ENCODE measurements at places on chromosomes 11 and 22.

DNA sequence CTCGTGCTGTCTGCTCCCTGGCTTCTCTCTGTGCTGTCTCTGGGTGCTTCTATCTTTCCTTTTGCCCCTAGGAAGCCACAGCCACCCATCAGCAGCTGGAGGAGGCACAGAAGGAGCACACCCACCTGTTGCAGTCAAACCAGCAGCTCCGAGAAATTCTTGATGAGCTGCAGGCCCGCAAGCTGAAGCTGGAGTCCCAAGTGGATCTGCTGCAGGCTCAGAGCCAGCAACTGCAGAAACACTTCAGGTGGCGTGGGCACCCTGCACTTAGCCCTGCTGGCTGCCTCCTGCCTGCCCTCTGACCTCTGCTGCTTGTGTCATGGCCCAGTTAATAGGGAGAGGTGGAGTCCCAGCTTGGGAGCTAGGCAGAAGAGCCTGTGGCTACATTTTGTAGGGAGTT, 67.8 kb downstream of the CEP164 start:
- DNase-seq, result no peak

DNA sequence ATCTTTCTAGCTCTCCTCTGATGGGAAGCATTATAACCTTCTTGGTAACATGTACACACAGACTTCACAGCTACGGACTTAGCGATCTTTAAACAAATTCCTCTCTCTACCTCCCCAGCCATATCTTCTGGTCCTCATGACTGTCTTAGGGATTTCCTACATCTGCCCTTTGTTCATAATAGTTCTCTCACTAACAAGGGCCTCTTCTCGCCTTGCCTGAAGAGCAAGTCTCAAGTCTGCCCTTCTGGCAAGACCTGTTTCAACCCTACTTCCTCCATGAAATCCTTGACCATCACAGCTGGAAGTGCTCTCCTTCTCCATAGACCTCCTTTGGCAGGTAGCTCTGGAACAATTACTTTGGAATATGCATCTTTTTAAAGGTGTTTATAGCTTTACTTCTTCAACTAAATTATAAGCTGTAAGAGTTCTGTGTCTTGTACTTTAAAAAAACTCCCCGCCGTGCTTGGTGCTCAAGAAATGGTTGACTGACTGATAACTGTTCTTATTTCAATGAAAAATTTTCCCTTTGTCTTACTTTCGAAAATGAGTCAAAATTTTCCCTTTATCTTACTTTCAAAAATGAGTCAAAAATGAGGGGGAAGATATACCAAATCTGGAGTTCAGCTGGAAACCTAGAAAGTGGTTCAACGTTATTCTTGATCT, 34.7 kb downstream of the SNX19 start:
- DNase-seq, result no peak

GRCh38 chr11:11468954-11469353, 115.9 kb upstream of the CSNK2A3 start:
- DNase-seq, result no peak

DNA sequence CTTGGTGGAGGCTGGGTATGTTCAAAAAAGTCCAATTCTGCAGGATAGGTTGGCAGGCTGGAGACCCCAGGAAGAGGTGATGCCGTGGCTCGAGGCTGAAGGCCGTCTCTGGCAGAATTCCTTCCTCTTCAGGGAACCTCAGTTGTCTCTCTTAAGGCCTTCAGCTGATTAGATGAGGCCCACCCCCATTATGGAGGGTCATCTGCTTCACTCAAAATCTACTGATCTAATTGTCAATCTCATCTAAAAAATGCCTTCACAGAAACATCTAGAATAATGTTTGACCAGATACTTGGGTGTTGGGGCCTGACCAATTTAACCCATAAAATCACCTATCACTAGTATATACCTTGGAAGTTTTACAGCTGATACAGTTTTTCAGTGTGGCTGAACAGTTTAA, 27.4 kb upstream of the GSTP1 start:
- no peak for DNase-seq

DNA sequence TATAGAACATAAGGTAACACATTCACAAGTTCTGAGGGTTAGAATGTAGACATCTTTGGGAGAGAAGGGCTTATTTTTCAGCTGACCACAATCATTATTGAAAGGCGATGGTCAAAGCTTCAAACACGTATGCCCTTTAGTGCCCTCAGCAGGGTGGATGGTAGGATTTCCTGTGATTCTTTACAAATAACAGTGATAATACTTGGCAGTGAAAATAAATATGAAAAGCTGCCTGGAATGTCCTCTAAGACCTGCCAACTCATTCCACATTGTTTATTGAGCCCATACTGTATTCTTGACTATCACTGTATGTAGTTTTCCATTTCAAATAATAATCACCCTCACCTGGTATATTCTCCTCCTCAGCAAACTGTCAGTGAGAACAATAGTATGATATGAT, 13.7 kb upstream of the MPEG1 start:
- no peak for DNase-seq

DNA sequence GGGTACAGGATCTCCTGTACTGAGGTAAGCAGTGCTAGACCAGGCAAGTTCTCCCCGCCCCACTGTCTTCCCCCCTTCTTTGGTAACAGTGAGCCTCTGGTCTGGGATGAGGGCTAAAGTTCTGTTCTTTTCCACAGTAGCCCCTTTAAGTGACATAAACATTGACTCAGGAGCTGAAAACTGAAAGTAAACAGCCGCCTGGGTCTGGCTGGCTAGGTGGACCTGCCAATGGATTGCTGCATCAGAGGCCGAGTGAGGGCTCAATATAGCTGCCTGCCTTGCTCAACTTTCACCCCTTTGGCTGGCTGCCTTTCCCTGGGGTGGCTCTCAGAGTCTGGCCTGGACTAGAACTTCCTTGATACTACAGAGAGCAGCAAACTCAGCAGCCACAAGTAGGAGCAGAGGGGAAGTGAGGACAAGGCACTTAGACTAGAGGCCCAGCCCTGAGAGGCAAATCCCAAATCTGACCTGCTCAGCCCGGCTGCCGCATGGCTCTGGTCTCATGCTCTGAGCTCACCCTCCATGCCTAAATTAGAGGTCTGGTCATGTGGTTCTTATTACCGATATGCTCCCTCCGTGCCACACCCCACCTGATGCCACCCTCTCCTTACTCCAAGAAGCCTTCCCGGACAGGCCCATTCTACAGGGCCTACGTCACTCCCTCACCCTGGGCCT, 9.6 kb upstream of the UCP3 start:
- no peak for DNase-seq

DNA sequence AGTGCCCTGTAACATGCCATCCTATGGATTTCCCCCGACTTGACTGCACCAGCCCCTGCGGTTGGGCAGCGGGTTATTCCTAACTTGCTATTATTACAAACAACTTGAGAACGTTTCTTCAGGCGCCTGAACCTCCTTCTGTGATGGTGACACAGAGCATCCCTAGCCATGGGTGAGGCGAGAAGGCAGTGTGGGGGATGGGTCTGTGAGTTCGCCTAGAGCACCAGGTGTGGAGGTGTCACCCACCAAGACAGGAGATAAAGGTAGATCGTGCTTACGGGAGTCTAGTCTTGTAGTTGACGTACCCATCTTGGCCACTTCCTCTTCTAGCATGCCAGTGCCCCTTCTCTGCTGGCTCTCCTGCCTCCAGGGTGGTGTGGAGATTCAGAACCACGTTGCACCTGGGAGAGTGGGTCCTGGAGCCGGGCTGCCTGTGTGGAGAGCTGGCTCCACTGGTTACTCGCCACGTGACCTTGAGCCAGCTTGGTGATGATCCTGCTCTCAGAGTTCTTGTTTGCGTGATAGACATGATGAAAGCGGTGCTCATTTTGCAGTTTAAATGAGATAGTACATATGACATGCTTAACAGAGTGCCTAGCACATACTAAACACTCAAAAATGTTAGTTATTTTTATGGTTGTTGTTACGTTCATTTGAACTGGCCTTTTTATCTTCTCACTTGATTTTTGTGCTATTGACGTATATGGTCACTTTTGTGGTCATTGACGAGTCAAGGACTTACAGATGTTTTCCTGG, 37.8 kb downstream of the TBC1D22A start:
- DNase-seq, result no peak

DNA sequence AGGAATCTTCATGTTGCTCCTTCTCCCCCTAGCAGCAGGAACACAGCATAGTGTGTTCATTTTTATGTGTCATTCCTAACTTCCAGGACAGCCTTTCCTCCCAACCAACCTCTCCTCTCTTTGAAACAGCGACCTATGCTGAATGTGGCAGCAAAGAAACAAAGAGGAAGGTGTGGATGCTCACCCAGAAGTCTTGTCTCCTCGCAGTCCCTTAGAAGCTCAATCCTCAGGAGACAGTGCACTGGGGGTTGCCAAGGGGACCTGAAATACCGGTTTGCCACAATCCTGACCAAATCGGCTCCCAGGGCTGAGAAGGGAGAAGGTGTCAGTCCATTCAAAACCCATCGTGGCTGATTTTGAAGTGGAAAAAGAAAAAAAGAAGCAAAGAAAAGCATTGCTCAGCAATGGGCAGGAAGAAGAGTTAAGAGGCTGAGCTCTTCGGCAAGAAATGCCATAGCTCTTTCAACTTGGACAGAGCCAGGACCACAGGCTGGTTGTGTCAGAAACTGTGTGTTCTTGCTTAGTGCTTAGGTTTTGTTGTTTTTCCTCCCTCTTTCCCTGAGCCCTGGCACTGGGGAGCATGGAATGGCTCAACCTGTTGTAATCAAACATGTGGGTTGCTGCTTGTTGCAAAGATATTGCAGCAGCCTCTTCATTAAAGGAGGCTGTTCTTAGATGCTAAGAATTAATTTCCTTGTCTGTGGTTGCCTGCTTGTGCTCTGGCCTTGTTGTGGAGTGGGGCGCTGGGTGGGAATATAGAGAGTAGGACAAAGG, 30.4 kb upstream of the TENM4 start:
- DNase-seq, result no peak

- no peak for DNase-seq
Measured at GRCh38 chr11:27761356-27761755, 61.1 kb upstream of the BDNF start.

GRCh38 chr11:104104664-104105063, 59.3 kb downstream of the PDGFD start:
- no peak for DNase-seq

- DNase-seq, result no peak
Measured at GRCh38 chr11:73152086-73152853, 10.2 kb upstream of the FCHSD2 start.

GRCh38 chr22:48741540-48741939, 1086.1 kb downstream of the BRD1 start:
- DNase-seq, result no peak

- no peak for DNase-seq
Measured at GRCh38 chr11:57752954-57753353, 1.3 kb upstream of the BTBD18 start.

- DNase-seq, result no peak
Measured at GRCh38 chr11:119445379-119445778, 22.4 kb upstream of the THY1 start.

All from BE2C (cell line).